ENCODE measurements at places on chromosomes 16 and 17.

DNA sequence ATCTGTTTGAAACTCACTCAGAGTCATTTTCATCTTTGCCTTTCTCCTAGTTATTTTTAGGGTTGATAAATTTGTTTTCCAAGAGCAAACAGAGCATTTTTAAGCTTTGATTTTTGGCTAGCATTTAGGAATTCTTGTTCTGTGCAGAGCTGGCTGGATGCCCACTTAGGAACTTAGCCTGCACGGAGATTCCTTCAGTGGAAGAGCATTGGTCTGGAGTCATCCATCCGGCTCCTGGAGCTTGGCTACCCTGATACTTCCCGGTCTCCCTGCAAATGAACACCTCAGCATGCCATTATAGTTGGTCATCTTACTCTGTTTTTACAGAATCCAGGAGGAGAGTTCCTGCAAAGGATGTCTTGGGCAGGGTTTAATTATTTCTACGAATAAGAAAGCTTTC, 57.1 kb downstream of the SPECC1 start:
- no peak for DNase-seq
- no peak overlapping the region for H3K4me3 ChIP-seq
- H3K36me3 ChIP-seq, result no peaks in the 10 kb centered on the region
- H3K27me3 ChIP-seq, result no peaks in the 10 kb centered on the region
- H3K4me1 ChIP-seq, result peaks cover 16% of the 10 kb centered on the region
- no peak overlapping the region for H3K27ac ChIP-seq

- H3K27ac ChIP-seq, result no peak within 1 kb of the TSS
- peaks cover 40% of the 10 kb centered on the region for H3K27me3 ChIP-seq
- peaks cover 34% of the 10 kb centered on the region for H3K4me1 ChIP-seq
- peak; percentile 71 for DNase-seq
- H3K4me3 ChIP-seq, result peak within 1 kb of the TSS; percentile 80
Measured at GRCh38 chr17:40364121-40364861, at the start of gene GJD3. GJD3 (minus strand) TSS chr17:40364737; CDS start chr17:40363815, 922 bp downstream.

- peaks cover 33% of the 10 kb centered on the region for H3K27me3 ChIP-seq
- H3K4me3 ChIP-seq, result no peak overlapping the region
- no peaks in the 10 kb centered on the region for H3K4me1 ChIP-seq
- H3K27ac ChIP-seq, result no peak overlapping the region
- H3K36me3 ChIP-seq, result no peaks in the 10 kb centered on the region
Measured at GRCh38 chr16:48955837-48956236, 325.8 kb downstream of the CBLN1 start.

GRCh38 chr17:78381601-78382232, 3.3 kb downstream of the PGS1 start:
- H3K36me3 ChIP-seq, result peaks cover 2% of the 10 kb centered on the region
- no peak for DNase-seq
- H3K4me1 ChIP-seq, result peaks cover 69% of the 10 kb centered on the region
- H3K4me3 ChIP-seq, result peak overlapping the region; percentile 34
- H3K27ac ChIP-seq, result peak overlapping the region; percentile 92
- no peaks in the 10 kb centered on the region for H3K27me3 ChIP-seq

DNA sequence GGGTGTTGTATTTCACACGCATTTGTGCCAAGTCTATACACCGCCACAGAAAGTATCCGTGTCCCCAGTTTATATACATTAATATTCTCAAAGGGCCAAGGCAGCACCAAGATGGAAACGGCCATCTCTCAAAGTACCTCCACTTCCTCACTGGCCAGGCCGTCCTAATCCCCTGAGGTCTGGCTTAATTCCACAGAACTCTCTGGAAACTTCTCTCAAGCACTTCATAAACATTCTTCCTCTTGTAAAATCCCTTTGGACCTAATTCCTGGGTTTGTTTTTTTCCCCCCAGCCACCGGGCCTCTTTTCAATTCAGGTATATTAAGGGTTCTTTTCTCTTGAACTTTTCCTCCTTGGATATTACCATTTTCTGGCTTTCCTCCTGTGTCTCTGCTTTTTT, 5.1 kb upstream of the ERN1 start:
- peaks cover 5% of the 10 kb centered on the region for H3K4me1 ChIP-seq
- H3K4me3 ChIP-seq, result no peak overlapping the region
- no peaks in the 10 kb centered on the region for H3K36me3 ChIP-seq

- H3K27me3 ChIP-seq, result no peaks in the 10 kb centered on the region
- no peak for DNase-seq
- no peak overlapping the region for H3K4me3 ChIP-seq
- H3K36me3 ChIP-seq, result no peaks in the 10 kb centered on the region
- no peaks in the 10 kb centered on the region for H3K4me1 ChIP-seq
Measured at GRCh38 chr17:57178839-57179238, 77.5 kb upstream of the MSI2 start.

GRCh38 chr16:87457061-87457611, 35.7 kb downstream of the ZCCHC14 start:
- DNase-seq, result no peak
- no peaks in the 10 kb centered on the region for H3K27me3 ChIP-seq
- no peak overlapping the region for H3K27ac ChIP-seq
- H3K4me1 ChIP-seq, result peaks cover 11% of the 10 kb centered on the region
- peaks cover 43% of the 10 kb centered on the region for H3K36me3 ChIP-seq
- no peak overlapping the region for H3K4me3 ChIP-seq

- DNase-seq, result no peak
- peak overlapping the region; percentile 93 for H3K27ac ChIP-seq
- H3K36me3 ChIP-seq, result no peaks in the 10 kb centered on the region
- peak overlapping the region; percentile 45 for H3K4me3 ChIP-seq
- H3K4me1 ChIP-seq, result peaks cover 77% of the 10 kb centered on the region
Measured at GRCh38 chr17:16484445-16485175, 7.4 kb downstream of the LRRC75A start.

DNA sequence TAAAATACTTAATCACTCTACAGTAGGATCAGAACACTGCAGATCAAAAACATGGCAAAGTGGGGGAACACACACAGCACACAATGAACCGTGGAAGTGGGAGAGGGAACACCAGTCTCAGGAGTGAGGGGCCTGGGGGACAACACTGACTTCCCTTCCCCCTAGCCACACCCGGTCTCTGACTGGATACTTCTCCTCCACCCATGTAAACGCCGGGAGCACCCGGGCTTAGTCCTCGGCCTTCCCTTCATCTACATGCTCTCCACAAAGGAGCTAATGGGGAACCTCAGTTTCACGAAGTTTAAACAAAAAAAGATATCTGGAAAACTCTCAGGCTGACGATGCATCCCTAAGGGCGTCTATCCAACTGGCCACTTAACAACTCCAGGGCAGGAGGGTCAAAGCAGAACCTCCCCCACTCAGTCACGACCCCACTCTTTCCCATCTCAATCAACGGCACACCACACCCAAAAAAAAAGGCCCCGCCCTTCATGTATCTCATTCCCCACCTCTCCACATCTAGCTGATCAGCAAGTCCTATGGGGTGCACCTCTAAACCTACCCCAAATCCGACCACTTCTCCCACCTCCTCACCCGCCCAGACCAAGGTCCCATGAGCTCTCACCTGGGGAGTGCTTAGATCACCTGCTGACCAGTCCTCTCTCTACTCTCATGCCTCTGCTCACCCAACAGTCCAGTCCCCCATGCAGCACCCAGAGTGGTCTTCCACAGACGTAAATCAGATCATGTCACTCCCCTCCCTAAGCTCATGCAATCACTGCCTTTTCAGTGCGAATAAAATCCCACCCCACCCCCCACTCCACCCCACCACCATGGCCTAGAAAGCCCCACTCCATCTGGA, 7.4 kb downstream of the ZDHHC7 start:
- no peaks in the 10 kb centered on the region for H3K27me3 ChIP-seq
- no peak for DNase-seq
- peaks cover 32% of the 10 kb centered on the region for H3K4me1 ChIP-seq
- H3K4me3 ChIP-seq, result no peak overlapping the region
- H3K36me3 ChIP-seq, result peaks cover 5% of the 10 kb centered on the region

DNA sequence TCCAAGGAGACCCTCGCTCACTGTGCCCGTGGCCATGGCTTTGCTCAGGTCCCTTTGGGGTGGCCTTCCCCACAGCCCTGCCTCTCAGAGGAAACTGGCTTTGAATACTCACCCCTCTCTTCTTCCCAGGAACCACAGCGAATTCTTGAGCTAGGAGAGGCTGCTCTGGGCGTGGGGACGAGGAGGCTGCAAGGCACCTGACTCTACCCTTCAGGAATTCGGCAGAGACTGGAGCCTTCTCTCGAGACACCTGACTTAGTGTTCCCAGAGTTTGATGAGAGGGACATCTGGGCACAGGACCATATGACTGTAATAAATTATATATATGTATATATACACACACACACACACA, 6.2 kb downstream of the LLGL2 start:
- no peak for DNase-seq
- no peaks in the 10 kb centered on the region for H3K27me3 ChIP-seq
- peaks cover 13% of the 10 kb centered on the region for H3K4me1 ChIP-seq
- no peak overlapping the region for H3K27ac ChIP-seq
- H3K36me3 ChIP-seq, result peaks cover 8% of the 10 kb centered on the region
- H3K4me3 ChIP-seq, result no peak overlapping the region

GRCh38 chr17:77529328-77529650, 388.5 kb downstream of the SEC14L1 start:
- peaks cover 26% of the 10 kb centered on the region for H3K36me3 ChIP-seq
- peaks cover 3% of the 10 kb centered on the region for H3K4me1 ChIP-seq
- peaks cover 48% of the 10 kb centered on the region for H3K27me3 ChIP-seq
- H3K4me3 ChIP-seq, result peak overlapping the region; percentile 62
- H3K27ac ChIP-seq, result no peak overlapping the region

- no peak for DNase-seq
- H3K4me3 ChIP-seq, result no peak overlapping the region
- H3K4me1 ChIP-seq, result no peaks in the 10 kb centered on the region
- no peaks in the 10 kb centered on the region for H3K36me3 ChIP-seq
- H3K27me3 ChIP-seq, result no peaks in the 10 kb centered on the region
Measured at GRCh38 chr17:30433514-30433913, 43.7 kb upstream of the GOSR1 start.

DNA sequence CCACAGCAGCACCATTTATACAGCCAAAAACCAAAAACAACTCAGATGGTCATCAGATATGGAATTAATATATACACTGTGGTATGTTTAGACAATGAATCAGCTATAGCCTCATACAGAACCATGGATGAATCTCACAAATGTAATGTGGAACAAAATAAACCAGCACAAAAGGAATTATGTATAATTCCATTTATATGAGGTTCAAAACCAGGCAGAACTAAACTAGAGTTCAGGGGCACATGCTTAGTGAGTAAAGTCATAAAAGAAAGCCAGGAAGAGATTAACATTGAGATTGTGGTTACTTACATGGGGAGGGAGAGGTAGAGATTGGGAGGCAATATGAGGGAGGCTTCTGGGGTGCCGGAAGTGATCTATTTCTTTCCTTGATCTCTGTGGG, 231.1 kb downstream of the COPRS start:
- peaks cover 16% of the 10 kb centered on the region for H3K36me3 ChIP-seq
- H3K4me3 ChIP-seq, result no peak overlapping the region
- H3K4me1 ChIP-seq, result no peaks in the 10 kb centered on the region
- DNase-seq, result no peak

GRCh38 chr16:3879887-3880564, 487 bp downstream of the CREBBP start:
- peaks cover 12% of the 10 kb centered on the region for H3K36me3 ChIP-seq
- DNase-seq, result peak; percentile 59
- peaks cover 4% of the 10 kb centered on the region for H3K27me3 ChIP-seq
- no peak overlapping the region for H3K27ac ChIP-seq
- H3K4me3 ChIP-seq, result peak overlapping the region; percentile 82

GRCh38 chr17:4940555-4941318, 669 bp downstream of the RNF167 start:
- peaks cover 32% of the 10 kb centered on the region for H3K4me1 ChIP-seq
- peak overlapping the region; percentile 96 for H3K4me3 ChIP-seq
- no peaks in the 10 kb centered on the region for H3K27me3 ChIP-seq
- H3K36me3 ChIP-seq, result peaks cover 51% of the 10 kb centered on the region

DNA sequence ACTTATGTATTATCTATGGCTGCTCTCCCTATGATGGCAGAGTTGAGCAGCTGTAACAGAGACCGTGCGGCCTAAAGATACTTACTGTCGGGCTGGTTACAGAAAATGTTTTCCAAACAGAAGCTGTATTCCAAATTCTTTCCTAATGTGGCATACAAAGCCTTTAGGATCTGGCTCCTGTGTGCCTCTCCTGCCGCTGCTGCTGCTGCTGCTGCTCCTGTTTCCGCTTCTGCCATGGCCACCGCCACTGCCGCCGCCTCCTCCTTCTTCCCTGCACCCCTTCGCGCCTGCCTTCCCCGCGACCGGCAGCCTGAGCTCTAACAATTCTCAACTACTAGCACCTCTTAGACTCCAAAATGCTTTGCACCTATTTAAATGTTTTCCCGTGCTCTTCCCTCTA, 263.9 kb upstream of the TBX2 start:
- H3K27me3 ChIP-seq, result no peaks in the 10 kb centered on the region
- no peaks in the 10 kb centered on the region for H3K4me1 ChIP-seq
- no peak overlapping the region for H3K4me3 ChIP-seq
- H3K27ac ChIP-seq, result no peak overlapping the region
- H3K36me3 ChIP-seq, result no peaks in the 10 kb centered on the region

GRCh38 chr16:64012166-64012565, 1109.7 kb downstream of the CDH11 start:
- H3K4me3 ChIP-seq, result no peak overlapping the region
- H3K27ac ChIP-seq, result no peak overlapping the region
- peaks cover 9% of the 10 kb centered on the region for H3K4me1 ChIP-seq
- H3K36me3 ChIP-seq, result peaks cover 9% of the 10 kb centered on the region

- H3K27ac ChIP-seq, result no peak overlapping the region
- H3K36me3 ChIP-seq, result peaks cover 3% of the 10 kb centered on the region
- no peaks in the 10 kb centered on the region for H3K4me1 ChIP-seq
Measured at GRCh38 chr16:69286941-69287713, 24.0 kb upstream of the VPS4A start.

DNA sequence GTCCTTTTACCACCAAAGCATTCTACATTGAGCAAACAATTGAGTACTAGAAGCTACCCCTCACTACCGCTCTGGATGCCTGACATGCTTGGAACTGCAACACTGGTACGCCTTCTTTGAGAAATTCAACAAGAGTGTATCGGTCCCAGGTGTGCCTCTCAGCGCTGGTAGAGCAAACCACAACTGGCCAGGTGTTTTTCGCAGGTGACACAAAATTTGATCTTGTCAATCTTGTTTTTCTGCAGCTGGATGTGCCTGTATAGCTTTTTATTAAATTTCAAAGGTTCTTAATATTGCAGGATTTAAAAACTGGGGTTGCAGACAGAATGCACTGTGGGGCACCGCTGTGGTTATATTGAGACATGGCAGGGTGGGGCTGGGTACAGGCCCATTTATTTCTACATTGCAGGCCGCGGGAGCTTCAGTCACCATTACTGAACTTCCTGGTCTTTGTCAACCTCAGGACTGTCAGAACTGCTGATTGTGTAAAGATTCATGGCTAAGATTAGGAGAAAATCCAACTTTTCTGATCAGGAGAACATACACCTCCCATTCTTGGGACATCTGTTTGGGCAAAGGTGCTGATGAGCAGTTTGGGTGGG, 4.5 kb upstream of the SNX20 start:
- no peaks in the 10 kb centered on the region for H3K27me3 ChIP-seq
- H3K4me3 ChIP-seq, result no peak overlapping the region
- no peak for DNase-seq
- no peaks in the 10 kb centered on the region for H3K4me1 ChIP-seq
- no peak overlapping the region for H3K27ac ChIP-seq

Measured in WTC11 (cell line).